ENCODE measurements at places on chromosomes 3 and 15.

- no peak for DNase-seq
Observed at GRCh38 chr3:17094551-17094950, 209.8 kb downstream of the PLCL2 start.

DNA sequence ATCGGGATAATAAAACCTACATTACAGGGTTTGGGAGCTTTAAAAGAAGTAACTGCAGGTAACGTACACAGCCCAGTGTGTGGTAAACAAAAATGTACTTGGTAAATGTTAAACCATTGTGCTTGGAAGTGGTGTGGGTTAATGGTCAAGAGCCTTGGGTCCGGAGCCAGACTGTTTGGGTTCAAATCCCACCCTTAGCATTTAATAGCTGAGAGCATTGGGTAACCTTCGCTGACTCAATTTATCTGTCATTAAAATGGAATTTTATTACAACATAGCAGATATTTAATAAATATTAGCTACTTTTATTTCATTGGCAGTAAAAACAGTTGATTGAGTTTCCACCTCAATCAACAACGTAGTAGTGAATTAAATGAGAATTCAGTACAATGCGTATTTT lies 1.5 kb downstream of the FSTL1 start:
- DNase-seq = no peak

GRCh38 chr15:41554915-41555314 lies 4.1 kb upstream of the TYRO3 start:
- no peak for DNase-seq

DNA sequence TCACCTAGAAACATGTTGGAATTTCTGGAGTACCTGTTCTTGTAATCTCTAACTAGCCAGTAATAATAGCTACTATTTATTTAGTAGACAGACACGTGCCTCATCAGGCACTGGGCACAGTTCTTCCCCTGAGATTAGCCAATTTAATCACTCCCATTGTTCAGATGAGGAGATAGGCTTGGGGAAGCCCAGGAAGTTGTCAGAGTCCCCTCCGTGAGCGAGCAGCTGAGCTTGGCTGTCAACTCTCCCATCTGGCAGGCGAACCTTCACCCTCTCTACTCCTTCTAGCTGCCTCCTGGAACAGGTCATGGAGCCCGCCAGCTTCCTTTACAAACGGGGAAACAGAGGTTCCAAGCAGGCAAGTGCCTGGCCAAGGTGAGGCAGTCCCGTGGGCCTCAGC lies 31.1 kb upstream of the FGD5 start:
- DNase-seq = peak; percentile 4

All from NCI-H2171 treated with DMSO at 0.1 percent for 48 hours (cell line).